ENCODE measurements at places on chromosomes 1 and 21.

DNA sequence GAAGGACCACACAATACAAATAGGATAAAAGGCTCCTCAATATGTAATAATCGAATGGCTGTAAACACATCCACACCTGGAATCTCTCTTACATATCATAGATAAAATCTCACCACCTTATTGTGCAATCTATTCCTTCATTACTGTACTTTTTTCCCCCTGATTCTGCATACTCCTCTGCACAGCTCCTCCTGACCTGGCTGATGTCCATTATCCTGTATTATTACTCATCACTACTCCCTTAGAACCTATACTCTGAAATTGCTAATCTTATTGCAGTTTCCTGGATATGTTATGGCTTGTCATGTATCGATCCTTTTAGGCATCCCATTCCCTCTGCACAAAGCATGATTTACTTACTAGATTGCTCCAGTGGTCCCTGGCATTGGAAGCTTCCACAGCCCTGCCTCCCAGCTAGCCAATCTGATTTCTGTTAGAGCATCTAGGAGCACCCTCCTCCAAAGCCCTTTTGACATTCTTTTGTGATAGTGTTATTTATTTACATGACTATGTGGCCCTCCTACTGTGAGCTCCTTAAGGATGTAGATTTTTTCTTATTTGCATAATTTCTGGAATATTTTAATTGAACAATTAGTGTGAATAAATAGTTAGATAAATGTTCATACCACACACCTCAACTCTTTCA is 24.2 kb upstream of the PHGDH start:
- DNase-seq, result no peak

GRCh38 chr1:200029822-200030152 is 2.3 kb downstream of the NR5A2 start:
- DNase-seq, result no peak

GRCh38 chr1:78348496-78349284 is 142.1 kb upstream of the PTGFR start:
- no peak for DNase-seq

- DNase-seq, result no peak
Observed at GRCh38 chr1:101664726-101665125, 332.0 kb downstream of the OLFM3 start.

DNA sequence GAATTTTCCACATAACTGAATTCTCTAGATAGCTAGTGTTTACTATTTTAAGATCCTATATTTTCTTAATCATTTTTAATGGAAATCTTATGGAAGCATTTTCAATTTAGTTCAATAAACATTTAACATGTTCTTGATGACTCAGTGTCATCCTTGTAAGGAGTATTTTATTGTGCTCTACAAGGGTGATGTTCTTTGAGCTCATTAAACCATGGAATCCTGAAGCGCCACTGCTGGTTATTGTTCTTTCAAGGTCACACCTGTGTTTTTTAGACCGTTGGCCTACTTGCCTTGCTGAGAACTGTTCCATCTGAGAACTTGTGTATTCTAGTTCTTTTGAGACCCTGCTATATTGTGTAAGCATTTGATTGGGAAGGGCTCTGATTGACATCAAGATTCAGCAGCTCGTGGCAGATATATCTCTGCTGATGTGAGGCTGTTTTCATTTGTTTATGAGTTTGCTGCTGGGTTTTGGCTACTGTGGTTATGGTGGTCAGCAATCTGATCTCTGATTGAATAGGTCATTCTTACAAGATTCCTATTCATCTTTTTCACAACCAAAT is 132.0 kb downstream of the GIPC2 start:
- no peak for DNase-seq

- DNase-seq, result no peak
Observed at GRCh38 chr1:205056956-205057568, 14.1 kb downstream of the CNTN2 start.

GRCh38 chr1:217089361-217090014 is 366.3 kb upstream of the ESRRG start:
- peak; percentile 45 for DNase-seq

DNA sequence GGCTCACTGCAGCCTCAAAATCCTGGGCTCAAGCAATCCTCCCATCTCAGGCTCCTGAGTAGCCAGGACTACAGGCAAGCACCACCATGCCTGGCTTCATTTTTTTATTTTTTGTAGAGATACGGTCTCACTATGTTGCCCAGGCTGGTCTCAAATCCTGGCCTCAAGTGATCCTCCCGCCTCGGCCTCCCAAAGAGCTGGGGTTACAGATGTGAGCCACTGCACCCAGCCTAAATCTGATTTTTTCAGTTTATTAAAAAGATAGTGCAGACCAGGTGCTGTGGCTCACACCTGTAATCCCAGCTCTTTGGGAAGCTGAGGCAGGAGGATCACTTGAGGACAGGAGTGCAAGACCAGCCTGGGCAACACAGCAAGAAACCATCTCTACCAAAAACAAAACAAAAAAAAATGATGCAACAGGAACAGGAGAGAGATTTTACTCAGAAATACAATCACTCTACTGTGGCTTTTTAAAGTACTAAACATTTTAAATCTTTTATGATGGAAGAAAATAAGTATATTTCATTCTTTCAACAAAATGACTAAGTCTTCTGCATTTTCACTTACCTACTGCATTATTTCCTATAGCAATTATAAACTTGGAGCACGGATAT is 1.9 kb downstream of the PSMG1 start:
- no peak for DNase-seq

GRCh38 chr1:39158327-39159086 is 46.0 kb upstream of the MACF1 start:
- DNase-seq, result no peak

DNA sequence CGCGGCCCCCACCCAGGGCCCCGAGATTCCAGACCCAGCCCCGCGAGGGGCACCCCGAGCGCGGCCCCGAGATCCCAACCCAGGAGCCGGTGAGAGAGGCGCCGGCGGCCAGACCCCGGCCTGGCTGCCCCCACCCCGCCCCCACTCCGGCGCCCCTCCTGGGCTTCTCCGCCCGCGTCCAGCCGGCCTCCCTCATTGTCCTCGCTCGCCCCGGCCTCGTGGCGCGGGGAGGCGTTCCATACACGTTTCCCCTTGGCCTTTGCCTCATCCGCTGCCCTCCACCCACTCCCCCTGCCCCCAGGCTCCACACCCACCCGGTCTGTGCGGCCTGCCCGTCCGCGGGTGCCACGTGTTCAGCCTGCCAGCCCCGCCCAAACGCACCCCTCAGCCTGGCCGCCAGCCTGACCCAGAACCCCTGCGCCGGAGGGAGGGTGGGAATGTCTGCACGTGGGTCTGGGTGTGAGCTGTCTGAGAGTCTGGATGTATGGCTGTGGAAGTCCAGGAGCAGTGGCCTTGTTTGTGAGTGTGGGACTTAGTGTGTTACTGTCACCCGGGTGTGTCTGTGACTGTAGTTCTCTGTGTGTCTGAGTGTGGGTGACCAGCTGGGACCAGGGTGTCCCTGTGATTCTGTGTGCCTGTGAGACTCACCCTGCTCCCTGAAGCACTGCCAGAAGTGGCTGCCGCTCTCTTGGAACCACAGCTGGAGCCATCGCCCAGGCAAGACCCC is 681 bp downstream of the B4GALT2 start:
- no peak for DNase-seq

DNA sequence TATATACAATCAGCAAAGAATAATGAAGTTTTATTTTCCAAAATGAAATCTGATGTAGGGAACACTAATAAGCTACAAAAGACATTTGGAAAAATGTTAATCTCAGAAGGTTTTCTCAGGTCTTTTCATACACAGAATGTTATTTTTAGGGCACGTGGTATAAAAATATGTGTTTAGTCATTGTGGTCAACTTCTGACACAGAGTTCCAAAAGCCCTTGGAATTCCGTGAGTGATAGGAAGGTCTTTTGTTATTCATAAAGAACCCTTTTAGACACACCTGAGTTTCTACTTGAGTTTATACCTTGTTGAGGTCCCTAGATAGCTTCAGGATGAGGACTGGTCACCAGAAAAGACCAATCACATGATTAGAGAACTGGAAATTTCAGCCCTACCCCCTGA is 277.6 kb upstream of the NCAM2 start:
- no peak for DNase-seq

DNA sequence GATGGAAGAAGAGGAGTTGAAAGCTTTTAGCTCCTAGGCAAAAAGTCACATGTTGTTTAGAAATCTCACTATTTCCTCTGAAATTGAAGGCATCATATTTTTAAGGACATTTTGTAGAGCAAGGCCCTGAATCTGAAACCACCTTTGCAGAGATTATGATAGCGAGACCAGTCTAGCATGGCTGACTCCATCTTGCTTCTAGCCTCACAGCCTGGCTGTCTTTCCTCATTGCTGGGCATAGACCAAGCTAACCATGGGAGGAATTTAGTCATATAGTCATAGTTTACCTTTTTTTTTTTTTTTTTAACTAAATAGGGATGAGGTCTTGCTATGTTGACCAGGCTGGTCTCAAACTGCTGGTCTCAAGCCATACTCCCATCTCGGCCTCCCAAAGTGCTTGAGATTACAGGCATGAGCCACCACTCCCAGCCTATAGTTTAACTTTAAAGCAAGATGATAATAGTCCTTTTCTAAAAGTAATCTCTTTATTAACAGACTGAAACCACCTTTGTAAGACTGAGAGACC is 42.2 kb upstream of the ZNF326 start:
- DNase-seq, result no peak

- no peak for DNase-seq
Observed at GRCh38 chr21:42107881-42108553, 36.9 kb downstream of the UMODL1 start.

DNA sequence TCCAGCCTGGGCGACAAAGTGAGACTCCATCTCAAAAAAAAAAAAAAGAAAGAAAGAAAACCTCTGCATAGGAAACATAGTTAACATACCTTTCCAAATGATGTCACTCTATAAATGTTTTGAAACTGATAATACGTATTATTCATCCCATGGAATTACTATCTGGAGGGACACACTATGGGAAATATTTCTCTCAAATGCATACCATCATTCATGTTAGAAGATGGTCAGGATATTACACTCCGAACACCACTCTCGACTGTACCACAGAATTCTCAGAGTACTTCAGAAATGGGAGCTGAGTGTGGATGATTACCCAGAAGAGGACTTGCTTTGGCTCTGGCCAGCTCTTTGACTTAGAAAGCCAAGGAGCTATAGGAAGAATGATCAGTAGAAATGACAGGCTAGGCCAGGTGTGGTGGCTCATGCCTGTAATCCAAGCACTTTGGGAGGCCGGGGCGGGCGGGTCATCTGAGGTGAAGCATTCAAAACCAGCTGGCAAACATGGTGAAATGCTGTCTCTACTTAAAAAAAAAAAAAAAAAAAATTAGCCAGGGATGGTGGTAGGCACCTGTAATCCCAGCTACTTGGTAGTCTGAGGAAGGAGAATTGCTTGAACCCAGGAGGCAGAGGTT is 5.2 kb upstream of the LIN28A start:
- no peak for DNase-seq

GRCh38 chr1:228938537-228938901 is 203.2 kb downstream of the RHOU start:
- peak; percentile 66 for DNase-seq

- DNase-seq, result no peak
Observed at GRCh38 chr1:2259668-2260402, 31.7 kb downstream of the SKI start.

- no peak for DNase-seq
Observed at GRCh38 chr21:36165356-36165755, 8.7 kb downstream of the DOP1B start.

DNA sequence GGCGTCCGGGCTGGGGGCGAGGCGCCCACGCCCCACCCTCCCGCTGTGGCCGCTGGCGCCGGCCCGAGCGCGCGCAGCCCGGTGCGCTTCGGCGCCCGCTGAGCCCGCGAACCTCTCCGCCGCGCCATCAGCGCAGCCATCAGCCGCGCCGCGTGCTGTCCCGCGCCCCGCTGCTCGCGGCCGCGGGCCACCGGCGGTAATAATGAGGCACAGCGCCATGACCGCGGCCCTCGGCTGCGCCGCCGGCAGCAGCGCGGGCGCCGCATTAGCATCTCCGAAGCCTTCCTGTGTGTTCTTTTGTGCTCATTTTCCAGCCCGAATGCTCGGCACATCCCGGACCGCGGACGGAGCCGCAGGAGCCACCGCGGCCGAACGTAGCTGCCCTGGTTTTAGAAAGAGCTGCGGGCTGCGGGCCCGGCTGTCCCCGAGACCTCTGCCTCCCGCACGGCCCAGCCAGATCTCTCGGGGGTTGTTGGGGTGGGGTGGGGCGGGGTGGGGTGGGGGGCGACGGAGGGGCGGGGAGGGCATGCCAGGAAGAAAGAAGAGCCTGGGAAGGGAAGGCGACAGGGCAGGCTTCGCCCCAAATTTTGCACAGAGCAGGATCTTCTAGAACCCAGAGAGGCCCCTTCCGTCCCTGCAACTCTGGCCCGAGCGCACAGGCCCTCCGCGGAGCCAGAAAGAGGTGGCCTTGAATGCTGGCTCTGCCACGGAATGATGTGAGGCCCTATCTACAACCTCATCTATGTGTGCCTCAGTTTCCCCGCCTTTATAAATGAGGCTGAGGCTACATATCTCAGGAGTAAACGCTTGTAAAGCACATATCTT is 55.3 kb downstream of the RRAGC start:
- peak; percentile 27 for DNase-seq

- no peak for DNase-seq
Observed at GRCh38 chr1:82979593-82980236, 1019.2 kb downstream of the TTLL7 start.

DNA sequence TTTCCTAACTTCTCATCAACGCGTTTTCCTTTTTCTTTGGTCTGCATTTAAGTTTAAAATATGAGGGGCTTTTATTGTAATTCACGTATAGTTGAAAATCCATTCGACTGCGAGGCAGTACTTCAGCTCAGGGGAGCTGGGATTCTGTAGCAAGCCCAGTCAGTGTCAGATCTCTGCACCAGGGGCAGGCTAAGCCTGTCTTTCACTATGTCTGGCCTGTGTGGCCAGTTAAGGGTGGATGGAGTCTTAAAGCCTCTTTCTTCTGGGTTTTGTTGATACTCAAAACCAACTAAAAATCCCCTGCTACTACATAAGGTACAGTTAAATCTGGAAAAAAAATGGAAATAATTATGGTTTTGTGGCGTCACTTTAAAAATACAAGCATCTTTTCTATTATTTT is 124.7 kb downstream of the TYW3 start:
- DNase-seq, result no peak

- DNase-seq, result no peak
Observed at GRCh38 chr21:34639882-34640788, 25.2 kb upstream of the RCAN1 start.

DNA sequence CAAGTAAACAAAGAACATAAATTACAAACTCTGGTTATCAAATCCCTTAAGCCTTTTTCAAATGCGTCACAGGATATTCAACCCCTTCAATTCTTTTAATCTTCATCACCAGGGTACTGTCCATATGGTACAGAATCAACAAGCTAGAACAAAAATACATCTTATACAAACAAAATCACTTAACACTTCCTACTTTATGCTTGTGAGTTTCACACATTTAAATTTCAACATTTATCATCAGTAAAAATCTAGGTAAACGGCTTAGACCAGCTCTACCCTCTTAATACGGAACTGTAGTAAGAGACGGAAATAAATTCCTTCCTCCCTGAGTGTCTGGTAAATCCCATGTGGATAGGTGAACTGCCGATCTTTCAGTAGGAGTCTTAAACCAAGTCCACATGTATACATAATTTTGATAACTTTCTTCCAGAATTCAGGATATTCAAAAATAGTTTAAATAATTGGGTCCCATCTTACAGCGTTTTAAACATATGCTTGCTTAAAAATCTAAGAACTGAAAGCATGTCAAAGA is 1.0 kb downstream of the CCDC181 start:
- DNase-seq, result no peak
